ENCODE measurements at places on chromosomes 2 and 18.

- no peak for DNase-seq
Measured at GRCh38 chr18:9278028-9278427, 56.5 kb upstream of the TWSG1 start.

DNA sequence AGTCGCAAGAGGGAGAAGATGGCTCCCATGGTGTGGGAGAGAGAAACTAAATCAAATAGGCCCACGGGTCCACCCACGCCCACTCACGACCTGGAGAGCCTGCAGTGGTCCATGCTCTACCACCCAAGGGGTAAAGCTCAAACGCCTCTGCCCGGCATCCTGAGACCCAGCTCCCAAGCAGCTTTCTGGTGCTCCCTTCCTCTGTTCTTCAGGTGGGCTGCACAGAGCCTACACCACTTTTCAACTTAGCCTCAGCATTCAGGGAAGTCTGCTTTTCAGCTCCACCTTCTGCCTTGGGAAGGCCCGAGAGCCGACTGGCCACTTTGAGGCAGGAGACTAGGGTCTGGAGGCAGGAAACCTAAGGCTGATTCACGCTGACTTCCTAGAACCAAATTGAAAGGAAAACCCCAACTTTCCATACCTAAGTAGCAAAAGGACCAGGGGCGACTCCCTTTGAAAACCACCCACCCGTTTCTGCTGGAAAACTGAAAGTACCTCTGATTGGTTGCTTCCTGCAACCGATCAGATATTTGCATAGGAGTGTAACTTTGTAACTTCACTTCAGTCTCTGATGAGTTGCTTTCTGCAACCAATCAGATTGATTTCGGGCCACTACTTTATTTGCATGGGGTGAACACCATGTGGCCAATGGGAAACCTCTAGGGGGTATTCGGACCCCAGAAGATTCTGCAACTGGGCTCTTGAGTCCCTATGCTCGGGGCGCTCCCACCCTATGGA lies 26.8 kb upstream of the SPATA3 start:
- DNase-seq = no peak

- DNase-seq = no peak
Measured at GRCh38 chr2:34523958-34524514, 924.9 kb upstream of the FAM98A start.

GRCh38 chr18:61825386-61825785 lies 67.4 kb downstream of the RNF152 start:
- DNase-seq = no peak

DNA sequence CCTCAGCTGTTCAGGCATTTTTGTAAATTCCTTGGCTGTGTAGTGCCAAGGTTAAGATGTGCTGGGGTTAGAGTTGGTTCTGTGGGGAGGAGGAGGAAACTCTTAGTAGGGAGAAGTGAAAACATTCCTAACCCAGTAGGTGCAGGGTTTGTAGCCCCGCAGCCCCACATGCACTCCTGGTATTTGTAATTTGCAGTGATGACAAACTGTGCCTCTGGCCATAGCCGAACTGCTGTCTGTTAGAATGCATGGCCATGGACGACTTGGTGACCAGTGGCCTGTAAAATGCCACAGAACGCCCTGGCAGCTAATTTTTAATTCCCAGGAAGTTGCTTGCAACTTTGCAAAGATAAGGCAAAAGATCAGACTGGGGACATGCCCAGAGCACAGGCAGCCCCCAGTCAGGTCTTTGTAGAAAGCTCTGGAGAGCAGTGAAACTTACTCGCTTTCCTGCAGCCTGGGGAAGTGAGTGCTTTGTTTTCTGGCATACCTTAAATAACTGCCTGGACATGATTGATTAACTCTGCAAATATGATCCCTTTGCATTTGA lies 38.4 kb downstream of the LYPD6B start:
- DNase-seq = no peak

- no peak for DNase-seq
Measured at GRCh38 chr18:24018299-24018886, 3.8 kb downstream of the TTC39C start.

- no peak for DNase-seq
Measured at GRCh38 chr2:19041434-19042041, 316.9 kb downstream of the OSR1 start.

- no peak for DNase-seq
Measured at GRCh38 chr2:234745347-234745746, 206.5 kb upstream of the SH3BP4 start.

GRCh38 chr2:188604579-188604978 lies 312.9 kb downstream of the GULP1 start:
- DNase-seq = no peak

DNA sequence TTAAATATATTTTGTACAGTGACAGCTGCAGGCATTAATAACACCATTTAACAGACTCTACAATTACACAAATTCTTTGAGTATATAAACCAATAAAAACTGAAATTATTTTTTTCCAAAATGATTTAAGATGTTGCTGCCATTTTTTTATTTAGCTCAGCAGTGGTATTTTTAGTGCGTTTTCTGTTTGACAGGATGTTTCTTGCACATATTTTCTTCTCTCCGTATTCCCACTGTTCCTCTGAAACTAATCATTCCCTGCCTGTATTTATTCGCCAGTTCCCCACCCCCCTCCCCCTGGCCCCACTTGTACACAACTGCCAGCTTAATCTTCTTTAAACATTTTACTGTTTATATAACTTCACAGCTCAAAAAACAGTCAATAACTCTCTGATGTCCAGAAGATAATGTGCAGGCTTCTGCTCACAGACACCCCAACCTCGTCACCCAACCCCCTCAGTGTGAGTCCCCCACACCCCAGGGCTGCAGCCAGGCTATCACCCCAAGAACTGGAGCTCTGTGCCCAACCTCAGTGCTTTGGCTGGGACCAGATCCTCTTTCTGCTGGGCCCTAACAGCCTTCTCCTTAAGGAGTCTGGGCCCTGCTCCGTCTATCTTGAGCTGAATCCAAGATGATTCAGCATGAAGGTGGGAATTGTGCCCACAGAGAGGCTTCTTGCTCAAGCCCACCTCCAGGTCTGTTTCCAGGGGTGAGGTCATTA lies 41.6 kb upstream of the MAP4K4 start:
- no peak for DNase-seq
